NCI-H2081 treated with DMSO at 0.1 percent for 48 hours (cell line): ENCODE measurements at places on chromosomes 6 and 20.

DNA sequence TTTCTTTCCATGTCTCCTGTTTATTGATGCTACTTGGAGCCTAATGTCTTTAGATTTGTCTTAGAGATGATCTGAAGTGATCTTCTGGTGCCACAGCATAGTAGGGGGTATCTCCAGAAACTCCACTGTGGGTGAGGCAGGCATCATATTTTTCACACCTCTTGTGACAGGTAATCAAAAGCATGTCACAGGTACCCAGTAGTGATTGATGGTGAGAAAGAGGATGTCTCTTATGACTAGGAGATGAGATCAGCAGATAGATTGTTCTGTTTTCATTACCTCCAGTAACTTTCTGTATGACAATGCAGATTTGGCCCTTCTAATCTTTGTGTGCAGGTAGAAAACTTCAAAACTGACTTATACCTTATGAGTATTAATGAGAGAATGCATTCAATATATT, 13.5 kb downstream of the NCOA7 start:
- no peak for DNase-seq

DNA sequence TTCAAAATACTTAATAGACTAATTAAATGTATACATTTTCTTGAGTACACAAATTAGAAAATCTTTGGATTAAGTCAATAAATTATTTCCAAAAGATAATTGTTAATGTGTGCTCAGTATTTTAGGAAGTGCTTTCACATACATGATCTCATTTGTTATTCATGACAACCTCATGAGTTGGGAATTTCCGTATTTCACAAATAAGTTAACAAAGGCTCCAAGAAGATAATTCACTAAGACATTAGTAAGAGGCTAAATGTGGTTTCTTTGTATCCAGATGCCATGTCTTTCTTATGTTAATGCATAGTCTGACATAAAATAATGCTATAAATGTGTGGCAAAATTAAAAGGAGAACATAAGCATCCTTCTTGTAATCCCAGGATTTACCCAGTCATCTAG, 79.5 kb upstream of the TCF21 start:
- no peak for DNase-seq

DNA sequence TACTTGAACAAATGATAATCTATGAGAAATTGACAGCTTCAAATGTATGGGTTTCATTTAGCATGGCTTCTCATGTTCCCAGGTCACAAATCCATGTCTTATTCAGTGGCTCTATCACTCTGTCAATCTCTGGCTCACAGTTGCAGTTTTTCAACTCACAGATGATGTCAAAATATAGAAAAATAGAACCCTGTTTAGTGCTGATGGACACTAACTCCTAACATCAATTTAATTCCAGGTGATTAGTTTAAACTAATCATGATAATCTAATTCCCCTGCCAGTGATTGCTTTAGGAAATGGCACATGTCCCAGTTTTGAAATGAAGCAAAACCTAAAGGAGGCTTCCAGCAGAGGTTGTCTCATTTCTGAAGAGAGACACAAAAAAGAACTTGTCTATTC, 13.0 kb downstream of the KHDC1 start:
- DNase-seq: no peak

DNA sequence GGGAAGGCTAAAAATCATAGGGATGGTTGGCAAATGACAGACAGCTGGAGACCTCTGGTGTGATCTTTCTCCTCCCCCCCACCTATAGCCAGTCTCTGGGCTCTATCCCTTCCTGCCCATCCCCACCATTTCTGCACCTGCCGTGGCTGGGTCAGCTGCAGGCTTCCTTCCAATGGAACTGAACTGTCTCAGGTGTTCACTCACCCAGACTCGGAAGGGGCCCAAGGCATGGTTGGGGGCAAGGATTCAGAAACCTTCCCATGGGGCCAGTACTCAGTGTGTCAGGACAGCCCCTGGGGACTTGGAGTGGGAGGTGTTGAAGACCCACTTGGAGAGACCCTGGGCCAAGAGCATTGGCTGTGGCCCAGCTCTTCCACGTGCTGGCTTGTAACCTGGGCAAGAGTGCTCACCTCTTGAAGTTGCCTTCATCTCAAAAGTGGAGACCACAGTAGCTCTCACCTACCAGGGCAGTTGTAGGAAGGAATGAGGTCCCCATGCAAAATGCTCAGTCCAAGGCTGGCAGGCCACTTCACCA, 1.7 kb upstream of the PHACTR3 start:
- DNase-seq: no peak

DNA sequence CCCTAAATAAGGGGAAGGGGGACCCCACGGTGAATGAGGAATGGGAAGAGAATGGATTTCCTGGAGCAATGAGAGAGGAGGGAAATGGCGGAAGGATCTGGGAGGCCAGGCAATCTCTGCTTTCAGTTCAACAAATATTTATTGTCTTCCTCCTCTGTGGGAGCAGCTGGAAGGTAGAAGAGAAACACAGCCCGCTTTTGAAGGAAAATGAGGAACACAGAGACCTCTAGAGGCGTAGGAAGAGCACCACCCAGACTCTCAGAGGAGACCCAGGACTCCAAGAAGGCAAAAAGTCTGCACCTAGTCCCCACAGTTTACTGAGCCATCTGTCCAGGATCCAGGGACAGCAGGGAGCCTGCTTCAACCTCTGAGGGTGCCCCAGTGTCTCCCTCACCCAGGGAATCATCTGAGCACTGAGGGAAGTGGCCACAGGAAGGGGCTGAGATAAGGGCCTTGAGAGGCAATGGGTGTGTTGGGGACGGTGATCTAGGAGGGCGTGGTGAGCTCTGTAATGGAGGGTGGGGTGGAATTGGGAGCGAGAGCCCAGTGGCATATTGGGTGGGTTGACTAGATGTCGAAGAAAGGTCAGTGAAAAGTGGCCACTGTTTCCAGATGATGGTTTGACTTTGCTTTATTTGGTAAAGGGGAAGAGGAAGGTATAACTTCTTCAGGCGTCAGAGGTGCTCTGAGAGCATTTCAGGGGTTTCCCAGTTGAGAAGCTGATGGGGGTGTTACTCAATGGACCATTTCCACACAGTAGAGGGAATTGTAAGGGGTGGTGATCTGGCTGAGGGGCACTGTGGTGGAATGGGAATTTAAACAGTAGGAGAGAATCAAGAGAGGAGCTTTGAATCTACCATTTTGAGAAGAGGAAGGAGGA, 610 bp downstream of the PSORS1C1 start:
- DNase-seq: no peak

- no peak for DNase-seq
These were observed 34.8 kb upstream of the JAG1 start for GRCh38 chr20:10708351-10709185.

DNA sequence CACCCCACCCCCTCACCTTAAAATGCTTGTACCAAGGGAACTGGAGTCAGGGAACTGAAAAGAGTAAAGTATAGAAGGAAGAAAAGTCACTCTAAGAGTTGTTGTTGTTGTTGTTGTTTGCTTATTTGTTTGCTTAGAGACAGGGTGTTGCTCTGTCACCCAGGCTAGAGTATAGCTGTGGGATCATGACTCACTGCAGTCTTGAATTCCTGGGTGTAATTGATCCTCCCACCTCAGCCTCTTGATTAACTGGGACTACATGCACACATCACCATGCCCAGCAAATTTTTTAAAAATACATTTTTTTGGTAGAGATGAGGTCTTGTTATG, 681.6 kb upstream of the GJE1 start:
- no peak for DNase-seq
